IMR-90 (cell line): ENCODE measurements at places on chromosomes 7 and 10. TPM values are rescaled to one million over a fixed set of nuclear protein-coding genes. Genes with fewer than 3 reads are reported as not detected.

The DENND2A gene
- total RNA-seq = 7.5 and 7.8 TPM in 2 replicates

The LEP gene
- total RNA-seq = not detected in 2 replicates

The GAD2 gene
- total RNA-seq = not detected in 2 replicates

The SGCE gene
- total RNA-seq = 36.4 and 40.5 TPM in 2 replicates

The NPC1L1 gene
- not detected in 2 replicates for total RNA-seq

The PIP gene
- not detected in 2 replicates for total RNA-seq

The FAS gene
- 53.8 and 54.7 TPM in 2 replicates for total RNA-seq
